ENCODE measurements at places on chromosomes 1 and 21.

DNA sequence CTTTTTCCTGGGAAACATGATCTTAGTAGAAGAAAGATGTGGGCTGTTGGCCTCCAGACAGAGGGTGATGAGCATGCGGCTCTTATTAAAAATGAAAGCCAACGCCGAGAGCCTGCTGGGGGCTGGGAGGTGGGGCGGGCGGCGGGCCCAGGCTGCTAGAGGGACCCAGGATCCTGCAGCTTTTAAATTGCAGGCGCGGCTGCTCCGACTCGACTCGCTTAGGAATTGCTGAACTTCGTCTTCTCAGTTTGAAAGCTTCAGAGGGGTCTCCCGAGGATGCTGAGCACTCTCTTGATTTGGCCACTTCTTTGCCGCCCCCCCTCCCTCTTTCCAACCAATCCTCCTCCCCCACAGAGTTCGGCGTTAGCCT, 1.2 kb downstream of the AGPAT3 start:
- peak; percentile 18 for DNase-seq

DNA sequence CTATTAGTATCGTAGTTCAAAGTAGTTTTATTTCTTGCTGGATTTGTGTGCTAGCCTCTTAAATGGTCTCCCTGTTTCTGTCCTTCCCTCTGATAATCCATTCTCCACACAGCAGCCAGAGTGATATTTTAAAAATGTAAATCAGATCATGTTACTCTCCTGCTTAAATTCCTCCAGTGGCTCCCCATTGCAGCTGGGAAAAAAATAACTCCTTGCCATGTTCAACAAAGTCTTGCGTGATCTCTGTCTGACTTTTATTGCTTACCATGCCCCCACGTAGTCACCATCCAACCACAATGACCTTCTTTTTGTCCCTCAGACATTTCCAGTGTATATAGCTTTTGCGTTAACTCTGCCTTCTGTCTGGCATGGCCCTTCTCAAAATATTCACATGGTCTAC, 178.8 kb downstream of the FGGY start:
- no peak for DNase-seq

DNA sequence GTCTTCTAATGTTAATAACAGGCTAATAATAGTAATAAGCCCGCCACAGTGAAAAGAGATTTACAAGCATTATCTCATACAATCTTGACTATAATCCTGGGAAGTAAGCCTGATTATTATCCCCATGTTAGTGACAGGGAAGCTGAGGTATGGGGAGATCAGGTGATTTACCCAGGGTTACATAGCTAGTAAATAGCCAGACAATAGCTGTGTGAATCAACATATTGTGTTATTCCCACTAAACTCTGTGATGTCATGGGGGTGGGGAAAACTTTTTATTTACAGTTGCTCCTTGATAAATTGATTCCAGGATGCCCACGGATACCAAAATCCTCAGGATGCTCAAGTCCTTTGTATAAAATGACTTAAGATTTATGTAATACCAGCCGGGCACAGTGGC, 181.9 kb downstream of the LMO4 start:
- DNase-seq, result no peak

GRCh38 chr21:31731056-31731856, 662 bp downstream of the SCAF4 start:
- DNase-seq, result peak; percentile 25

- DNase-seq, result no peak
Measured at GRCh38 chr1:203038217-203038741, 12.0 kb downstream of the PPFIA4 start.

- DNase-seq, result no peak
Measured at GRCh38 chr21:42447732-42448131, 44.0 kb downstream of the UBASH3A start.

DNA sequence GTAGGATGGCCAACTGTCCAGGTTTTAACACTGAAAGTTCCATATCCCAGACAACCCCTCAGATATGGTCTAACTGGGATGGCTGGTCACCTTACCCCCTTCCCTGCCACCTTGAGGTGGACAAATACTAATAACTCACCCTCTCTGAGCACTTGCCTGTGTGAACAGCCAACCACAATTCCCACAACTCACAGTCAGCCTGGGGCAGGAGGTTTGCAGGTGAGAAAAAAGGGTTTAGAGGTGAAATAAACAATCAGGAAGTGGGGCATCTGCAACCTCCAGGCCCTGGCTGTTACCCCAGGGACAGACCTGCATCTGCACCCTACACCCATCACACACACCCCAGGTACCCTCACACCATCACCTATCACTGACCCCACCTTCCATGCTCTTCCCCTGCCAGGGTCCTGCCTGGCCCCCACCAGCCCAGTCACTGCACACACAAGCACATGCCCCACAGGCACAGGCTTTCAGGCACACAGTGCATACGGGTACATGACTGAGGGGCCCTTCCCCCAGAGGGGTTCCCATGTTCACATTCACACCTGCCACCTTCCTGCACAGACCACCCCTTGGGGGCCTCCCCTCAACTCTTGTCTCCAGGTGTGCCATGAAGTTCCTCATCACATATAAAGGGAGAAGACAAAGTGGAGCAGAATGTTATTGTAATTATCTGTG, 679.5 kb downstream of the MATN1 start:
- no peak for DNase-seq

- DNase-seq, result no peak
Measured at GRCh38 chr1:31866450-31867032, 50.7 kb upstream of the SPOCD1 start.

- DNase-seq, result no peak
Measured at GRCh38 chr1:147821883-147822282, 61.5 kb upstream of the GJA5 start.

GRCh38 chr1:105830571-105831146, 1225.8 kb upstream of the PRMT6 start:
- DNase-seq, result no peak

DNA sequence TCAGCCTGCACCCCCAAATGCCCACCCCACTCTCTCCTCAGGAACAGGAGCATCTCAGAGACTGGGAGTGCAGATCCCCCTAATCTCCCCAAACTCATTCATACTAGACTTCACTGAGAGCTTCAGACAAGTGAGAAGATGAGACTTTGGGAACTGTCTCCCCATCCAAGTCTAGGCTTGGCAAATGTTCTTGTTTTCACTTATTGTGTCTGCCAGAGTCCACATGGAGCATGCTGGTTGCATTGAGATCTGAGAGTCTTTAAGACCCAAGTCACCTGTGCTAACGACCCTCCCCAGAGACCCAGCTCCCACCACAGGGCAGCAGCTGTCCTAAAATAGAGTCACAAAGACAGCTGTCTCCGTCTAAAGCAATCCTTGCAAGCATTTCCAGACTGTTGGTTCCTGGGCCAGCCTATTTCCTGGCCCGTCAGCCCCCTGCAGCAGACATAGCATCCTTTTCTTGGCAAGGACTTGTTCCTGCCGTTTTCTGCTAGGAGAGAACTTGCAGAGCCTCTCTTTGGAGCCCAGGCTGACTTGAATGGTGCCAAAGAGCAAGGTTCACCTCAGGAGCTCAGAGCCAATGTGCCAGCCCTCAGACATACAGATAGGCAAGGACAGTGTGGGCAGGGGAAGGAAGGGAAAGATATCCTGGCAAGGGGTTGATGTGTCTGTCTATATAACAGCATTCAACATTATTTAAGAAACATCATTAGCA, 1.9 kb upstream of the CNTN2 start:
- DNase-seq, result no peak

DNA sequence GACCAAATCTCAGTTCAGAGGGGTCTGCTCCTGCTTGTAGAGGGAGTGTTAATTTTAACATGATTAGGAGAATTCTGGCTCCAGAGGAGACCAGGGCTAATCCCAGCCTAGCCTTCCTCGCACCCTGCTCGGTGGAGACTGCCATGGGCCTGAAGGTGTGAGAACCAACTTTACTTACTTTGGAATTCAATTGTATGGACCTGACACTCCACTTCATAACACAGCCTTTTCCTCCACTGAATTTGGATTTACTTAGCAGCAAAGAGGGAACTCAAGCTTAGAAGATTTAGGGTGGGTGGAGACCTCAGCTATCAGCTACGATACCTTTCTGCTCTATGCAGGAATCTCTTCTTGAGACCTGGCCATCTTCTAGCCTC, 11.5 kb downstream of the PLXNA2 start:
- no peak for DNase-seq

GRCh38 chr1:109776911-109777310, 13.2 kb upstream of the EPS8L3 start:
- peak; percentile 62 for DNase-seq

- no peak for DNase-seq
Measured at GRCh38 chr1:59041646-59042277, 255.1 kb upstream of the FGGY start.

- no peak for DNase-seq
Measured at GRCh38 chr1:84611796-84612195, 37.6 kb upstream of the CTBS start.

GRCh38 chr1:1470626-1471388, 758 bp upstream of the ATAD3B start:
- no peak for DNase-seq

DNA sequence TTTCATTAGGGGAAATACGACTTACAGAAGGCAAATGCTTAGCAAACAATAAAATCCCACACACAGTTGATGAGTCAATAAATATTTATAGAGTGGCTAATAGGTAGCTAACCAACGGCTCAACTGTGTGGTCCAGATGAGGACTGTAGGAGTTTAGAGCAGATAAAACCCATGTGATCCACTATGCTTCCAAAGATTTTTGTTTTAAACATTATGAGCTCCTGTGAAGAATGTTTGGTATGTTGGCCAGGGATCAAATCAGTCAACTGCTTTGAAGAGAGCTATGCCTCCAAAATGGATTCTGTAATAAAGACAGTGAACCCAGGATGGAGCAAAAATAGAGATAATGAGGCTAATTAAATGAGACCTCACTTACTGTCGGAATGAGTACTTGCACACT, 72.3 kb upstream of the COL11A1 start:
- DNase-seq, result no peak

GRCh38 chr1:111727056-111727455, 12.1 kb downstream of the INKA2 start:
- no peak for DNase-seq

- DNase-seq, result no peak
Measured at GRCh38 chr1:3061566-3061965, 7.4 kb upstream of the PRDM16 start.

DNA sequence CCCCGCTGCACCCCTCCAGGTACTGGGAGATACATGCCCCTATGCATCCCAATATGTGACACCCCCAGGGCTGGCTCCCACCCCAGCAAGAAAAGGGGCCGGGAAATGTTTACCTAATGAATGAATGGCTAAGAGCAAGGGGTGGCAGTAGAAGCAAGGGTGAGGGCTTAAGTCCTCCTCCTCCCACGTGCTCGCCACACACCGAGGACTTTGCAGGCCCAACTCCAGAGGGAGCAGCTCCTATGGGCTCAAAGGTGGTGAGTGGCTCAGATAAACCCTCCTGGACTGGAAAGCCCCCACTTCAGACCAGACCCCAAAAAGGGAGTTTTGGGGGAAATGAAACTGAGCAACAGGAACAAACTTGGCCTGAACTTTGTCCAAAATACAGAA, 11.4 kb downstream of the SLC45A3 start:
- no peak for DNase-seq

GRCh38 chr1:215052256-215053015, 30.1 kb upstream of the KCNK2 start:
- no peak for DNase-seq

DNA sequence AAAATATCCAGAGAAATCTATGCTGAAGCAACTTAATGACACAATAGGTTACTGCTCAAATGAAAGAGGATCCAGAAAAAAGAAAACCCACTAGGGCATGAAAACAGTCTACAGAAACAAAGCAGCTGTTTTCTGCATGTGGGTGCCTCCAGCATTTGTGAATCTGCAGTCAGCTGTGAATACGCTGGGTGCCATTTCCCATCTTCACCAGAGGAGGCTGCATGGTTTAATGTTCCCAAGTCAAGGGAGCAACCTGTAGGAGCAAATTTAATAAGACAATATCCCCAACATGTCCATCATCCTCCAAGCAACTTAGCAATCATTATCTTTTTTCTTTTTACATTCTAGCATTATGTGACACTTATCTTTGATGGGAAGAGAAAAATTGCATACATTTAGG, 396.6 kb downstream of the BRINP2 start:
- no peak for DNase-seq

DNA sequence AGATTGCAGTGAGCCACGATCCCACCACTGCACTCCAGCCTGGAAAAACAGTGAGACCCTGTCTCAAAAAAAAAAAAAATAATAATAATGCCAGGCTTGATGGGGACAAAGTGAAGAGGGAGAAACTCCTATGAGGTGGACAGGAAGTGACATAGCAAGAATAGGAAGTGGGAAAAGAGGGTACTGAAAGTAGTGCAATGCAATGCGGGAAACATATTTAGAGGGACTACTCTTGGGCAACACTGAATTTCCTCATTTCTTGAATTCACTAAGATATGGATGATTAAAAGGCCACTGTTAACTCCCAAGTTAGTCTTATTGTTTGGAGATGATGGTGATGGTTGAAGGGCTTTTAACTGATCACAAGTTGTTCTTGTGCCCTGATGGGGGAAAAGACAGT, 21.6 kb upstream of the KCNA2 start:
- DNase-seq, result no peak

DNA sequence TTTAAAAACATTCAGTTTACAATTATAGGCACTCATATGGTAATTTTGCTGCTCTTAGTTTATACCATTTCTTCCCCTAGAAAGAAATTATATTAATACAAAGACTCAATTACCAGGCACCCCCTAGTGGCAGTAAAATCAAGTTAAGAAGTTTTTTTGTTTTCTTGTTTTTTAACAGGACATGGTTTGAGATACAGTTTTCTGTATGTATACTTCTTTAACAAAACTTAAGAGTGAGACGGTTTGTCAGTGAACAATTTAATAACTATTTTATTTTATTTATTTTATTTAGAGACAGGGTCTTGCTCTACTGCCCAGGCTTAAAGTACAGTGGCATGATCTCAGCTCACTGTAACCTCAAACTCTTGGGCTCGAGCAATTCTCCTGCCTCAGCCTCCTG, 224.6 kb downstream of the FAF1 start:
- no peak for DNase-seq

DNA sequence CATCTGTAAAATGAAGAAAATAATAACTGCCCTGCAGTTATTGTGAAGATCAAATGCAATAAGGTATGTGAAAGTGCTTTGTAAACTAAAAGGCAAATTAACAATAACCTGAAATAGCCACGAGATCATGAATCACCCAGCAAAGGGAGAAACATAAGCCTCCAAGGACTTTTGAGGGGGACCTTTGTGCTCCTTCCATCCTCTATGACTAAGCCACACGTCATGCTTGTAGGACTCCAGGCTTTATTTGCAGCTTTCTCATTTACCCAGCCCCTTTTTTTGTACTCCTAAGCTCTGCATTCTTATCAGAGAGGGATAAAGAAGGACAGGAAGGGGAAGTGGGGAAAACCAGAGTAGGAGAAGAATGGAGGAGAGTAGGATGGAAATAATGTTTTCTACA, 115.1 kb downstream of the PROX1 start:
- DNase-seq, result no peak

DNA sequence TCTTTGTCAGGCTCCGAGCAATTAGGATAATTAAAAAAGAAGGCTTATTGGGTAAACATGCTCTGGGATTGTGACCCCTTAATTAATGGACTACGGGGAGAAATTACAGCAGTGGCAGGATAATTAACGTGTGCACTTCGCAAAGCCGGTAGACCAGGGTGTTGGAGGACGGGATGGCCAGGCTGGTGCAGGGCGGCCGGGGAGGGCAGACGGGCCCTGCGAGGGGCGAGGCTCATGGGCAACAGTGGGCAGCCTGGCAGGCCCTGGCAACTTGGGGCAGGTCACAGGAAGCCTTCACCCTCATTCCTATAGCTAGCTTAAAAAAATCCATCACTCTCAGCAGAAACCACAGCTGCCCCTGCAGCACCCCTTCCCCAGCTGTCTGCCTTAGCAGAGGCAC, 186.2 kb upstream of the ARHGEF16 start:
- DNase-seq, result no peak
